ENCODE measurements at places on chromosomes 5 and 9.

DNA sequence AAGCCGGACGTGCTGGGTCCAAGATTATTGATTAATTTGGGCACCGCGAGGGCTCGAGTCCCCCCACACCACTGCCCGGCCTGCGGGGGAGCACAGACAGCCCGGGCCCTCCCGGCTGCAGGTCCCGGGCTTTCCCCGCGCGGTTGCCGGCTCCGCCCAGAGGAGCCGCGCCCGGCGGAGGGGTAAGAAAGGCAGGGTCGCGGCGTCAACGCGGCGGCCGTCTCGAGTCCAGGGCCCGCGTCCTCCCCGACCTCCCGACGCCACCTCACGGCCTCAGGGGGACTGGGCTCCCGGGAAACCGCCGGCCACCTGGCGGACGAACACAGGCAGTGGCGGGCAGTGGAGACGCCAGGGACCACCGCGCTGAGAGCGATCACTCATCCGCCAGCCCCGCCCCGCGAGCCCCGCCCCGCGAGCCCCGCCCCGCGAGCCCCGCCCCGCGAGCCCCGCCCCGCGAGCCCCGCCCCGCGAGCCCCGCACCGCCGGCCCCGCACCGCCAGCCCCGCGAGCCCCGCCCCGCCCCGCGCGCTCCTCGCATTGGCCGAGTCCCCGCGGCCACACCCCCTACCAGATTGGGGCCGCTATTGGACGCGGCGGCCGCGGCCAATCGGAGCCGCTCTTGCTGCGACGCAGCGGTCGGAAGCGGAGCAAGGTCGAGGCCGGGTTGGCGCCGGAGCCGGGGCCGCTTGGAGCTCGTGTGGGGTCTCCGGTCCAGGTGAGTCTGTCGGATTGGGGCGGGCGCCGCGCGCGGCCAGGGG is at the start of gene MRPL41:
Gene MRPL41, plus strand, starts transcription at position 616 of the 758 bp plus-strand sequence. CDS start 203 bp downstream, outside the sequence.
- peak; percentile 96 for DNase-seq

DNA sequence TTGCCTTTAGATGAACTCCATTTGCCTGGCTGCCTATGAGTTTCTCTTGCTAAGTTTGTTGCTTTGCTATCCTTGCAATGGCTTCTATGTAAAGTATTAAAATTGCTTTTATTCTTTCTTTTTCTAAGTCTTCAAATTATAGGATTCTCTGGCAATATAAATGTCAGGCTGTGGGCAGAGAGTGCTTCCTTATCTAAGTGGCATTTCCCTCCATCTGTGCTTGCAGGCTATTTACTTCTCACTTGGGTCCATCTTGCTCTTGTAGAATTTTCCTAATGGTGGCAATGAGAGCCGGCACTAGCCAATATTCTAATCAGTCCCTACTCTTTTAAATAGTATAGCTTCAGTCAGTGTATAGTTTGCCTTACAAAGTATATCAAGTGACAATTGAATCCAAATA is 63.3 kb downstream of the FAM174A start:
- DNase-seq = no peak

GRCh38 chr5:151178777-151179488 is 21.4 kb upstream of the ANXA6 start:
- DNase-seq = peak; percentile 20

- no peak for DNase-seq
These were observed 47.6 kb upstream of the GRHPR start for GRCh38 chr9:37374892-37375291.

- no peak for DNase-seq
These were observed 120.1 kb downstream of the XRCC4 start for GRCh38 chr5:83197326-83197967.

- DNase-seq = no peak
These were observed 51.0 kb downstream of the ADAMTS2 start for GRCh38 chr5:179294131-179294780.

- peak; percentile 0 for DNase-seq
These were observed 187.6 kb upstream of the S1PR3 start for GRCh38 chr9:88803546-88804253.

- no peak for DNase-seq
These were observed 221.3 kb upstream of the DAPK1 start for GRCh38 chr9:87276327-87276841.

GRCh38 chr5:154058055-154059038 is 19.6 kb downstream of the MFAP3 start:
- DNase-seq = no peak

GRCh38 chr9:100605405-100605804 is 27.5 kb downstream of the CAVIN4 start:
- DNase-seq = no peak

DNA sequence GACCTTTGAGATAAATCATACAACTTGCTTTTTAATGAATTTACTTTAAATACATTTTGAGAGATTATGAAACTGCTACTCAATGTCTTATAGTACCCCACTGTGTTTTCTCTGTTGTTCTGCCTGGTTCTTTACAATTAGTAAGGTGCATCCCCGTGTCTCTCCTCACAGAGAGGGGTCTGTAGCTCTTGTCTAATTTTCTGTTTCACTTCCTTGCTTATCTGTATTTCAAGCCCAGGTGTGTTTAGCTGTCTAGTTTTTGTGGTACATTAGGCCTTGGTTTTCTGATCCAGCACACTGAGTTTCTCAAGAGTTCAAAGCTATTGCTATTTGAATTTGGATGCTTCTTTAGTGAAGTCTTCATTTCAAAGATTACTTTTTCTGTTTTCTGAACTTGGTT is 105.1 kb downstream of the MAST4 start:
- DNase-seq = no peak

- no peak for DNase-seq
These were observed 30.7 kb downstream of the KCNT1 start for GRCh38 chr9:135732569-135733257.

GRCh38 chr9:117744856-117745389 is 40.7 kb downstream of the TLR4 start:
- DNase-seq = no peak

DNA sequence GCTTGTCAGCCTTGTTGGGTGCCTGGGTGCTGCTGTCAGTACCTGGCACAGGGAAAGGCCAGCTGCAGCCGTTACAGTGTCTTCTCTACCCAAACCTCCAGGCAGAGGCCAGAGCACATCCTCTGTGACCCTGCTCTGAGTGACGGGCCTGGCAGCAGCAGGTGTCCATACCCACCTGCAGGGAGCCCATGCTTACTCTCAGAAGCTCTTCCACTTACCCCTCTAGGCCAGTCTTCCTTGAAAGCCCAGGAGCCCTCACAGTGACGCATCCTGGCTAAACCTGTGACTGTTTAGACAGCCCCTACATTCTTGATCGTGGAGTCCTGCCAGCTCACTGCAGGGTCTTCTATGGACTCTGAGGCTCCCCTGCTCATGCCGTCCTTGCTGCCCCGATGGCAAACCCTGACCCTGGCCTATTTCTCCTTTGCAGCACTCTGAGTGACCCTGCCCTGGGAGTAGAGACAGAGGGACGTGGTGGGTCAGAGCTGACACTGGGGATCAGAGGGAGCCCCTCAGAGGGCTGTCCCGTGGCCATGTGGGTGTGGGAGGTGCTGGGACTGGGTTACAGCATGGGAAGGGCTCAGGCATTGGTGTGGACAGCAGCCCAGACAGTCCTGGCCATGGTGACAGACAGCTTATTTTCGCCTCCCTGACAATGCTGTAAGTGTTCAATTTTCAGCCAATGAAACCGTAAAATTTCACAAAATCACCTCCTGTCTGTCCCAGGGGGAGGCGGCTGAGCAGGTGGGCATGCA is 67.6 kb upstream of the RNF130 start:
- DNase-seq = peak; percentile 44

GRCh38 chr5:59180515-59180914 is 597.6 kb downstream of the RAB3C start:
- DNase-seq = no peak

- DNase-seq = no peak
These were observed 12.5 kb downstream of the TRIM7 start for GRCh38 chr5:181192337-181193046.

DNA sequence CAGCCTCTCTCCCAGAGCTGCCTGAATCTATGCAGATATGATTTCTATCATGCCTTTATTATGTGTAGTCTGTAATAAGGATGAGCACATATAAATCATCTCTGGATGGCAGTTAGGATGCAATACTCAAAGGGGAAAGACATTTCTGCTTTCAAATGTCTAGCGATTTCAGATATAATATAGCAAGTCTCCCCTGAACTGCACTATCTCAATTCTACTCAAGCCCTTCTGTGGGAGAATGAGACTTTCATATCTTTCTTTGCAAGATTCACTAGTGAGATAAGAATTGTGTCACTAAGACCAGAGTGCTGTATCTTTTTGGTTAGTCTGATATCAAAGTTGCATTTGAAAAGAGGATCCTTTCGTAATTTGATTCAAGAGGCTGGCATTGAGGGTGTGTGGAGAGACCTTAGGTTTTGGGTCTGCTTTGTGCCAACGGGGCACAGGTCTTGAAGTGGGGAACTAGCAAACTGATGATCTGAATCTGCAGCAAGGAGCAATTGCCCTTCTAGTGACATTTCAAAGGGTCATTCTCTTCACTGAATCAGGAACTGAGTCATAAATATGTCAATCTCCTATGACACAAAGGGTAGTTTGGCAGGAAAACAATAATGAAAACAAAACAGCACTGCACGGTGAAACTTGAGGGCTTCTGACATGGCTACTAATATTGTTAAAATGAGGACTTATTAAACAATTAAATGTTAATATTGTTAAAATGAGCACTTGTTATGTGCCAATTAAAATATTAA is 305.5 kb upstream of the CLINT1 start:
- no peak for DNase-seq

- DNase-seq = no peak
These were observed 111.1 kb downstream of the ARRDC3 start for GRCh38 chr5:91271999-91272398.

DNA sequence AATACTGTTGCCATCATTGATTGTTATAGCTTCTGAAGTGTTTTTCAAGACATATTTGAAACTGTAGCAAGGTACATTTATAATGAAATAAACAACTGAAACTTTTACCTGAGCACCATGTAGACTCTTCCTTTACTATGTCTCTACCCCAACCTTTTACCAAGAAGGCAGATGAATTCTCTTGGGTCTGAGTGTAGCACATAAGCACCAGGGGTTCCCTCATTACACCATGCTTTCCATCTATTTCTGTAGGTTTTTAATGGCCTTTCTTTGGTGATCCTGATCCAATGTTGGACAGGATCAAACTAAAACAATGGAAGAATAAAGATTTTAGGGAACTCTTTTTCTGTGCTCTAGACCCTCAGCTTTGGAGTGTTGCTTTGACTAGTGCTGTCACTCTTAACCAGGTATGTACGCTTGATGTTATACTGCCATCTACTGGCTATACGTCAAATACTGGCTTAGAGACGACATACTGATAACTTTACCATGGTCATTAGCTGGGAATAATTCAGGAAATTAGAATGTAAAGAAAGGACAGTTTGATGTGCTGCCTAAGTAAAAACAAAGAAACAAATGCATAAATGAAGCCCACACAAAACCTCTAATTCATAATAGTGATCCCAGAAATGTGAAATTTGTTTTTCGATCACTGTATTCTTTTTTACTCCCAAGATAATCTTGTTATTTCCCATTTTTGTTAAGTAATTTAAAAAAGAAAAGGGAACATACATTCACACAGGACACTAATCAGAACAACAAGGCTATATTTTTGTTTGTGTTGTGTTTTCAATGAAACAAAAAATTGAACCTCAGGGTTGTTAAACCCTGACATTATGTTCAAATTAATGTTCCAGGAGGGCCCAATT is 30.7 kb downstream of the IFNW1 start:
- DNase-seq = no peak

DNA sequence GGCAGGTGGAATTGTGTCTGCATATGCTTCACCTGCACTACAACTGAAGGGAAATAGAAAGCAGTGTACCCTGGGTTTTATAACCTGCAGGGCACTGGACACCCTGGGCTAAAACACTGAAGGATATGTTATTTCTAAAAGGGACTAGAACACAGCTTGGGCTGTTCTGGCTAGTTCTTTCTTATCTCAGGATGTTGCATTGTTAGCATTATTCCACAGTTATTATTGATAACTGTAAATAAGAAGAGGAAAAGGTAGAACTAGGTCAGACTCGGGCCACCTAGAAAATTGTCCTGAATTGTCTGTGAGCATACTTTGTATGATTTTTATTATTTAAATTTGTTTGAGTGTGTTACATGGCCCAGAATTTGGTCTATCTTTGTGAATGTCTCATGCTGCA is 493.9 kb upstream of the CDH9 start:
- no peak for DNase-seq

GRCh38 chr9:20219437-20219836 is 402.9 kb downstream of the MLLT3 start:
- no peak for DNase-seq

- no peak for DNase-seq
These were observed 234.1 kb downstream of the FBXL7 start for GRCh38 chr5:15734058-15734457.

- no peak for DNase-seq
These were observed 91.8 kb upstream of the CACNA1B start for GRCh38 chr9:137785704-137786161.

DNA sequence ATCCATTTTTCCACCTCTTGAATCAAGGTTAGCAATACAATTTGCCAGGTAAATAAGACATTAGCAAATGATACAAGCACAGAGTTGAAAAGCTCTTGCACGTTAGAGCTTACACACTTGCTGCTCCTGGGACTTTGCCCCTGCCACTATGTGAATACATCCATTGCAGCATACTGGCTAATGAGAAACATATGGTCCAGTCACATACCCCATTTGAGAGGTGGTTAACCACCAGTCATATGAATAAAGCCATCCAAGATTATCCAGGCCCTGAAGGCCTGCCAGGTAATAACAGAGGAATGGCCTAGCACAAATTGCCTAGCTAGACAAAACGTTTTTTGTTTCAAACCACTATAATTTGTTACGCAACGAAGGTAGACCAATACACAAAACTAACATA is 45.8 kb upstream of the FTMT start:
- DNase-seq = no peak

- DNase-seq = no peak
These were observed at the start of gene NEK6 for GRCh38 chr9:124257844-124258606. Gene NEK6 (plus strand): TSS chr9:124257949. CDS start chr9:124301965, 44,016 bp downstream.

DNA sequence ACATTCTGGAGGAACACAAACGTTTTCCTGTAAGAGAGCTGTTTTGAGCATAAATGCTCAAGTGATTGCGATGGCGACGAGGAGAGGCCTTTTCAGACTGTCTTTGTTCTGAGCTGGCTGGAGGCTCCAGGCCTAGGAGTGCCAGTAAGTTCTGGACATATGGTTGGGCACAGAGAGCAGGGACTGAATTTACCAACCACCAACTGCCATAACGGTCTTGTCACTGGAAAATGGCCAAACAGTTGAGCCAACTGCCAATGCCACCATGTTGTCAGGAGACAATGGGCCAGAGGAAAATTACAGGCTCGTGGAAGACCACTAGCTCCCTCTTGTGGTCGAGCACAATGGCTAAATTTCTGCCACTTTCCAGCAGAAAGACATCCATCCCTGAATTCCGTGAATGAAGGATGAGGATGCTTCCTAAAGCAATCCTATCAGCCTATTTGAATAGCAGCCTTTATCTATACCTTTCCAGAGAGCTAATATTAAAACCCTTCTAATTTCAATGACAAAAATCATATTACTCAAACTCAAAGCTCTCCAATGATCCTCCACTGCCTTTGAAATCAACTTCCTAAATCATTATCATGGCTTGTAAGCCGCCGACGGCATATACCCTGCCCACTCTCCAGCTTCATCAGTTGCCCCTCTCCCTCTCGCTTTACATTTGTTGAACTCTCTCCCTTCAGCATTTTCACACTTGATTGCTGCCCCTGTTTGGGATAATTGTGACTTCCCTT is 66.9 kb upstream of the GLIS3 start:
- DNase-seq = peak; percentile 49

Measured in ecto neural progenitor cell (in vitro differentiated cells).